M059J (cell line): ENCODE measurements at places on chromosomes 11 and 22.
A peak's percentile ranks its signal among the peaks of the same experiment; 100 is the strongest.

DNA sequence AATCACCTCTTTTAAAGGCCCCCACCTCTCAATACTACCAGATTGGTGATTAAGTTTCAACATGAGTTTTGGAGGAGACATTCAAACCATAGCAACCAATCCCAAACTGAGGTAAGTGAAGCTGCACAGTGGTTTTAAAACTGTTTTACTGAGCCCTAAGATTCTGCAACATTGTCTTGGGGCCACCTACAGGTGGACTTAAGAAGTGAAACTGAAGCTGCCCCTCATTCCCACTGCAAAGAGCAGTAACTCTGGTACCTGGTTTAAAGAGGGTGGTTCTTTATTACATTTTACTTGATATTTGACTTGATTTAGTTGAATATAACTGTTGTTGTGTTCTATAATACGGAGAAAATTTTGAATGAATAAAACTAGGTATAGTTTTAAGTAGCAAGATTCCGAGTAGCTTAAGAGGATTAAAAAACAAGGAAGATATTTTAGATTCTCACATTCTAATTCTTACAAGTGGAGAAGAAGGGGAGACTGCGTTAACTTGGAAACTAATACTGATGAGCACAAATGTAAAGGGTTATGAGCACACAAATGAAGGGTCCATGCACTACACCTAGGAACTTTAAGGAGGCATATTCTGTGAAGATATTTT lies 26.7 kb downstream of the SYT9 start:
- peak; percentile 24 for DNase-seq

- DNase-seq: peak; percentile 39
These were observed 186.1 kb downstream of the ARHGAP42 start for GRCh38 chr11:100872951-100873740.

GRCh38 chr11:44226945-44227344 lies 83.0 kb downstream of the ALX4 start:
- DNase-seq: no peak

- DNase-seq: no peak
These were observed 48.8 kb downstream of the OSBP2 start for GRCh38 chr22:30743257-30744020.

GRCh38 chr22:24051568-24051967 lies 40.5 kb downstream of the CABIN1 start:
- DNase-seq: peak; percentile 3

DNA sequence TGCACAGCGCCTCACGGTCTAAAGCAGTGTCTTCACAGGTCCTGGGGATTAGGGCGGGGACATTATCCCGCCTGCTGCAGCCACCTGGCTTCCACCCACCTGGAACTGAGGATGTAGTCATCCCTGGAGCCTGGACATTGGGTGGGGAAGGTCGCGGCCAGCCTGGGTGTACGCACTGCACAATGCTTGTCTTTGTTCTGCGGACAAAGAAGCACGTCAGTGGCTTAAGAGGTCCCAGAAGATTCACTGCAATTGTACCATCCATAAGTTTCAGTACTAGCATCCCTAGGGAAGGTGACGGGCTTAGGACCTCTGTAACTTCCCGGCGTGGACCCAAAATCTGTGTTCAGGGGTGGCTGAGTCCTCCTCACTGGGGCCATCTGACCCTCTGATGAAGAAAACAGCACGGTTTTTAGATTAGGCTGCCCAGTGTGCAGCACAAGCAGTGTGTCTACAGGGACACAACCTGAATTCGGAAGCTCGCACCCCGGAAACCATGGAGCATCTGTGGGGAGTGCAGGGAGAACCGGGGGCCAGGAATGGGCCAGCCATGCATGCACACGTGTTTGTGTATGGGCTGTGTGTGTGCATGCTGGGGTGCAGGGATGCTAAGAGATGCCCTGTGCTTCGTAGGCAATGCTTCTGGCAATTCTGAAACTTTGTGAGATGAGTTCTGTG lies 342.6 kb upstream of the B3GAT1 start:
- DNase-seq: no peak

GRCh38 chr11:124278261-124278660 lies 22.1 kb downstream of the OR8G5 start:
- DNase-seq: no peak

GRCh38 chr11:37571246-37571645 lies 973.2 kb upstream of the RAG2 start:
- DNase-seq: peak; percentile 38

GRCh38 chr11:11039208-11039965 lies 181.5 kb upstream of the ZBED5 start:
- no peak for DNase-seq

GRCh38 chr11:9060700-9061111 lies 30.7 kb downstream of the SCUBE2 start:
- DNase-seq: peak; percentile 37

GRCh38 chr22:25563761-25564319 lies 635 bp upstream of the GRK3 start:
- DNase-seq: no peak

- peak; percentile 58 for DNase-seq
These were observed 14.4 kb upstream of the SERPINH1 start for GRCh38 chr11:75547617-75548058.

DNA sequence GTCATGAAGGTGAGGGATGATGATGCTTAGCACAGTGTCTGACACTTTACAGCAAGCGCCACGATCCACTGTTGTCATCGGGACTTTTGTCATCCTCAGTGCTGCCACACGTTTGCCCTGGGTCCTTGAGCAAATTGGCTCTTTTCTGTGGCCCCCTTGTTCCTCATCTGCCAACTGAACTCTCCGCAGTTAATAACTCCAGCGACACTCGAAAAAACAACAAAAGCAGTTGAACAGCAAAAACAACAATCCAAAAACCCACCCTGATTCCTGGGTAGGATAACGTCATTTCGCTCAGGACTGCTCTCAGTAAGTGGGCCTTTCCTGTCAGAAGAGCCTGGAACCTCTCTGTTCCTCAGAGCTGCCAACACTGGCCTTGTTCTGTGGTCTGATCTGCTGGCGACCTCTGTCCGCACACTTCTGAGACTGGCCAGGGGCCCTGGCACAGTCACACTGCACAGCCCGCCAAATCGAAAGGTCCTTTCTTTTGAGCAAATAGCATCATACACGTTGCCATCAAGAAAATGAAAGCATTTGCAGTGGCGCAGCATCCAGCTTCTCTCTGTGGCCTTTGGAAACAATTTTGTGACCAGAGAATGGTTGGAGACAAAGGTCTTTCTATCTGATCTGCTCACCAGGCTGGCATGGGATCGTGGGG lies 79.9 kb upstream of the SYT13 start:
- peak; percentile 9 for DNase-seq

- no peak for DNase-seq
These were observed 189.4 kb downstream of the CEP164 start for GRCh38 chr11:117517097-117517496.

DNA sequence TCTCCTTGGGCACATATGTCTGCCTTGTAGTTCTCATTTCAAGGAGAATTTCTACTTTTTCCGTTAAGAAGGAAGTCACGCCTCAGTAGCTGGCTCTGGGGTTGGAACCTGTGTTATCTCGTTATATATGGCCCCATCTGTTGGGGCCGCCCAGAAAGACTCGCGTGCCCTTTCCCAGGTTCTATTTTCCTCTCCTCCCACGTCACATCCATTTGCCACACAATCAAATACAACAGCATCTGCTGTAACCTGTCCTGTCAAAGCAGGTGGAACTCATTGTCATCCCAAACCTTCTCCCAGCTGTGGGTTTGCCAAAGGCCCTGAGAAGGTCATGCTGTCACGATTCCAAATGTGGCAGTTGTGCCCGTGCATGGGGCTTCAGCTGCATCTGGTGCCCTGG lies 213.1 kb upstream of the ZBED5 start:
- DNase-seq: no peak

DNA sequence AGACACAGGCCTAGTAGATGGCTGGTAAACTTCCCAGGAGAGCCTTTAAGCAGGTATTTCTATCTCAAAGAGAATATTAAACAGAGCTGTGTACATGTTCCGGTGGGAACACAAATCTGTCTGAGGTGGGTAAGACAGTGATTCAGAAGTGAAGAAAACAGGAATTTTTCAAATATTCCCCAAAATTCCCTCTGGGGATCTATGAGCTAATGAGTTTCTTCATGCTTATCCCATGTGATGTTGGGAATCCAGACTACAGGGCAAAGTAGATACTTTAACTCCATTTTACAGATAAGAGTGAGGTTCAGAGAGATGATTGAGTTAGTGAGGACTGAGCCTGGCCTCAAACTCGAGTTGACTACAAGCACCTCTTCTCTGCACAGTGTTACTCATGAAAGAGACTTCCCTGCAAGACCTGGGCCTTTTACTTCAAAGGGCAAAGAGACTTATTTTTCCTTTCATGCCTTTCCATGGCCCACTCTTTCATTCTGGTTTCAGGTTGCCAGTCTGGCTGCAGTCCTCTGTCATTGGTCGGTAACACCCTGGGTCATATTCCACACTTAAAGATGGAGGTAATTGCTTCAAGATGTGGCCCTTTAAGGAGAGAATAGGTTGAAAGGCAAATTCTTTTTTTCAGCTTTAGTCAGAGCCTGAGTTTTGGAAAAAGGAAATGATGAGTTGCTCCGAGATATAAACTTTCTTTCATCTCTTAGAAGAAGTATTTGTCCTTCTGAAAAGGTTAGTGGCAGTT lies 70.1 kb downstream of the CYB5R2 start:
- peak; percentile 40 for DNase-seq

DNA sequence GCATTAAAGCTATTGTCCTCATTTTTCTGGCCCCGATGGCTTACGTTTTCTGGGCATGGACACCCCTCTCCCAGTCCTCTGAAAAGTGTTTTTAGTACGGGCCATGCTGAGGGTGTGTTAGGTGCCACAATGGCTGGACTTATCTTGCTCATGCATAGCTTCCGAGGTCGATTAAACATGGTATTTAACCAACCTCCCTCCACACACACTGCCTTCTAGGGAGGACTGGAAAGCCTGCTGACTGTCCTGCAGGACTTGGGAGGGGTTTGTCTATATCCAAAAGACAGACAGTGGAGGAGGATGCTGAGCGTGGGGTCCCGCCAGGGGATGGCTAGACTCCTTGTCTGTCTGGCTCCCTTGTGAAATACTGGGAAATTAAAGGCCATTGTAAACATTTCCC lies 95.3 kb downstream of the FBXO7 start:
- no peak for DNase-seq

DNA sequence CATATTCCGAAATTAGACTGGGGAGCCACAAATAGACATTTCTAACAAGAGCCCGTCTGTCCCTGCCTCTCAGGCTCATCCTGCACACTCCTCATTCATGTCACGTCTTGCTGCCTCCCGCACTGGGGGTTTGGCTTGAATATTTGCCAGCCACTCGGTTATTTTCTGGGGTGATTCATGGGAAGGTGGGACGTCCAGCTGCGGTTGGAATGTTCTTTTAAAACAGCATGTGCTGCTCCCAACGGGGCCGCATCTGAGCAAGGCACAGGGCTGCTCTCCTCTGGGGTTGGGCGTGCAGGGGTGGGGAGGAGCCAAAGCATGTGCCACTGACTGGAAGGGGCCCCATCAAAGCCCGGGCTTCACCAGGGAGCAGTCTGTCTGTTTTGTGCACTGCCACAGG lies 25.9 kb upstream of the SLC5A4 start:
- DNase-seq: peak; percentile 57

DNA sequence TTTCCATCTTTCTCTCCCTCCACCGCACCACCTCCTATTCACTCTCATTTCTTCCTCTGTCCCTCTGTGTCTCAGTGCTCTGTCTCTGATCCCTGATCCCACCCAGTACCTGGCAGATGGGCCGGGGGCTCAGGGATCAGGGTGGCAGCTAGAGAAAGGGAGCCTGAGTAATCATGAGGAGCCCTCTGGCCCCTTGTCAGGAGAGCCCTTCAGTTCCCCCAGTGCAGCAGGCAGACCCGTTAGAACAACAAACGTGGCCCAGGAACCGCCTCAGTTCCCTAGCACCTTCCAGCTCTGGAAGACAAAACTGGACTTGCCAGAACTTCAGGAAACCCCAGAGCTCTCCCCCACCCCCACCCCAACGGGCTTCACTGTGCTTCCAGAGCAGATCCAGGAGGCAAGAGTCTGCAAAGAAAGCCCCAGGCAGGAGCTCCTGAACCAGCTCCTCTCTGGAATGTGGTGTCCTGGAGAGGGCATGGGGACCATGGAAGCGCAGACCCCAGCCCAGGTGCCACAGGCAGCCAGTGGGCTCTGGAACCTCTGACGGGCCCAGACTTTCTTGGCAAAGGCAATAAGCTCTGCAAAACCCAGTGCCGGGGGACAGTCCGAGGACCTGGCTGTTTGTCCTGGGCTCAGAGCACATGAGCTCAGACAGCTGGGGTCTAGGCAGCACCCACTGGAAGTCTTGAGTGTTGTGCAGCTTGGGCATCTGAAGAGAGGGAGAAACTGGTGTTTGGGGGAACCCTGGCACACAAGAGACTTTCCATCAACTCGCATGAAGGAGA lies 43.2 kb downstream of the LMO1 start:
- no peak for DNase-seq

DNA sequence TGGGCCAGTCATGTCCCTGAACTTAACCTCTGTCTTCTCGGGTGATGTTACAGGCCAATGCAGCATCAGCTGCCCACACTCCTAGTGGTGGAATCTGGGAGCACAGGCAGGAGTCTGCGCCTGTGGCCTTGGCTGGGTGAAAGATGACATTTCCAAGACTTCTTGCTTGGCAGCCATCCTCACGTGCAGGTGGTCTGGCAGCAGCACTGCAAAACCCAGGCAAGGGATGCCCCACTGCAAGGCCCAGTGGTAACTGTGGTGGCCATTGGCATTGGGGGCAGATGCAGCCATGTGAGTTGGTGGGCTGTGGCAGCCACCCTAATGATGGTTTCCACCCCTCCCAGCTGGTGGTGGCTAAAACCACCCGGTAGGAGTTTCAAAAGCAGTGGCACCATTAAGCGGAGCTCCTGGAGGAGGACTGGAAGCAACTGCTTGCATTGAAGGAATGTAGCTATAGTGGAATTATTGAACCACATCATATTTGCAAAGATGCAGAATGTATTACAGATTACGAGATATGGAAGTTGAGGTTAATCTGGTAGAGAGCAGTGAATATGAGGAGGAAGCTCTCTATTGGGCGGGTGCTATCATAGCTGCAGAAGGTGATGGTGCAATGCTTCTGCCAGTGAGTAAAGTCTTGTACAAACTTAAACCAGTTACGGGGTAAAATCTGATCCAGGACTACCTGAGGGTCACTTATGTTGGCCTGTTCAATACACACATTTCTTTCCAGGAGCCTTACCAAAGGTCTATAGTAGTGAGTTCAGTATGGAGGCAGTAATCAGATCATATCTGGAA lies 120.7 kb upstream of the TOP3B start:
- no peak for DNase-seq

DNA sequence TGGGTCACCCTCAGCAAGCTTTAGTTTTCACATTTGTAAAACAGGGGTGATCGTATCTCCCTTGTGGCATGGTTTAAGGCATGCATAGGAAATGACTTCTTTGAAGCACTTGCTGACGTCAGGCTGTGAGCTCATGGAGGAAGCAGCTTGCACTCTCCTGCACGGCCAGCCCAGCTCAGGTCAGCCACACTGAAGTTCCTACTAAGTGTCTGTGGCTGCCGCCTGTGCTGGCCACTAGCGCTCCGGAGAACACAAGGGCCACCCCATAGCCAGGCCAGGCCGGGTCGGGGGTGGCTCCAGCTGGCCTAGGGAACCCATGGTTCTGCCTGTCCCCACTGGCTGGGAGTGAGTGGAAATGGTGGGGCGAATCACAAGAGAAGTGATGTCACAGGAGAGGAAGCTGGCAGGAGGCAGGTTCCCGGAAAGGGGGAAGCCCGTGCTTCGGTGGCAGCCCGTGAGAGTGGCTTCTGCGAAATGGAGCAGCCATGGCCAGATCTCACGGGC lies 28.2 kb downstream of the KCTD17 start:
- peak; percentile 62 for DNase-seq
